ENCODE measurements at places on chromosomes 16 and 17.

DNA sequence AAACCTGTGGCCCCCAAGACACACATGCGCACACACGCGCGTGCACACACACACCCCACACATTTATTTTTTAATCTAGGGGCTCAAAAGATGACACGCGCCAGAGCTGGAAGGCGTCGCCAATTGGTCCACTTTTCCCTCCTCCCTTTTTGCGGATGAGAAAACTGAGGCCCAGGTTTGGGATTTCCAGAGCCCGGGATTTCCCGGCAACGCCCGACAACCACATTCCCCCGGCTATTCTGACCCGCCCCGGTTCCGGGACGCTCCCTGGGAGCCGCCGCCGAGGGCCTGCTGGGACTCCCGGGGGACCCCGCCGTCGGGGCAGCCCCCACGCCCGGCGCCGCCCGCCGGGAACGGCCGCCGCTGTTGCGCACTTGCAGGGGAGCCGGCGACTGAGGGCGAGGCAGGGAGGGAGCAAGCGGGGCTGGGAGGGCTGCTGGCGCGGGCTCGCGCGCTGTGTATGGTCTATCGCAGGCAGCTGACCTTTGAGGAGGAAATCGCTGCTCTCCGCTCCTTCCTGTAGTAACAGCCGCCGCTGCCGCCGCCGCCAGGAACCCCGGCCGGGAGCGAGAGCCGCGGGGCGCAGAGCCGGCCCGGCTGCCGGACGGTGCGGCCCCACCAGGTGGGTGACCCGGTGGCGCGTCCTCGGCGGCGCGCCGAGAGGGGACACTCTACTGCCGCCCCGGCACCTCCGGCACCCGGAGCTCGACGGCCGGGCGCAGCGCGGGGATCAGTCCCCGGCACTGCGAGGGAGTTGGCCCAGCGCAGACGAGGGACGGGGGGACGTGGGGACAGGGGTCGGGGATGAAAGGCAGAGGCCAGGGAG, at the start of gene STAT5A:
TSS of gene STAT5A (plus strand) at position 522 of the 826 bp plus-strand sequence. CDS start 914 bp downstream, outside the sequence.
- DNase-seq = no peak

DNA sequence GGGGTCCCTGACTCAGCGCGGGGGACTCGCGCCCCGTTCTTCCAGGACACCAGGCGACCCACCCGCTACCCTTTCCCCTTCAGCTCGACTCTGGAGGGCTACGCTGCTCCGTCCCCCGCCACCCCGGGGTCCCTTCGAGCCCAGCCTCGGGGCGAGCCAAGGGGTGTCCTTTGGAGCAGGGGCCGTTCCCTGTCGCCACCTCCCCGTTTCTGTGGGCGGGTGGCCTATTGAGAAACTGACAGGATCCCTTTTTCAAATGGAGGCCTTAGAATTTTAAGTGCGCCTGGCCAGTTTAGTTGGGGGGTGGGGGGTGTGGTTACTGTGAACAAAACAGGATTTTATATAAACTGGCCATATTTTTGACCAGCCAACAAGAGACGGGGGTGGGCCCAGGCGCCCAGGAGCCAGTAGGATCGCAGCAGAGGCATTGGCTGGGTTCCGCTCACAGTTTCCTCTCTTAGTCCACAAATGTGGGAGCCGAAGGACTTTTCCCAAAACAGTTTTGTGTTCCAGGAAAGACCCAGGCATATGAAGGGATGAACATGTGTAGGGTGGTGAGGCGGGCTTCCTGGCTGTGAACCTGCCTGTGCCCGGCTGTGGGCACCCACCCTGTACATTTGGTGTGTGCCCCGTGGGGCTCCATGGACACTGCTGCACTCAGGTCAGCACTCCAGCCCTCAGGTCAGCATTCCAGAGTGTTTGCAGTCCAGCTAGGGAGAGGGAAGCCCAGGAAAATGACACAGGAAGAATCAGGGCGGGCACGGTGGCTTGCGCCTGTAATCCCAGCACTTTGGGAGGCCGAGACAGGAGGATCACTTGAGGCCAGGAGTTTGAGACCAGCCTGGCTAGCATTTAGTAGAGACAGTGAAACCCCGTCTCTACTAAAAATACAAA, 722 bp upstream of the TIMP2 start:
- DNase-seq = no peak

GRCh38 chr16:66147291-66147690, 219.2 kb upstream of the CDH5 start:
- no peak for DNase-seq

DNA sequence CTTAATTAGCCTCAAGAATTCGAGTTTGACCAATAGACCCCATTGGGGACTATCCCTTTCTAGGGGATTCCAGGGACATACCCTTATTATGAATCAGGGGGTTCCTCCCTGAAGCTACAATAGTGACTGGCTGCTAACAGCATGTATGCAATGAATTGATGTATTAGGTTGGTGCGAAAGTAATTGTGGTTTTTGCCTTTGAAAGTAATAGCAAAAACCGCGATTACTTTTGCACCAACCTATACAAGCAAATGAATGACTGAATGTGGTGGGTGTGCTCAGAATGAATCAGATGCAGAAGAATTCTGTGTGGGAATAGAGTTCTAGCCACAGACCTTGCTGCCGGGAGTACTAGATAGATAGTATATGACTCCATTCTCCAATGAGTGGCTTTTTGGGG, 76.7 kb downstream of the HLF start:
- no peak for DNase-seq

DNA sequence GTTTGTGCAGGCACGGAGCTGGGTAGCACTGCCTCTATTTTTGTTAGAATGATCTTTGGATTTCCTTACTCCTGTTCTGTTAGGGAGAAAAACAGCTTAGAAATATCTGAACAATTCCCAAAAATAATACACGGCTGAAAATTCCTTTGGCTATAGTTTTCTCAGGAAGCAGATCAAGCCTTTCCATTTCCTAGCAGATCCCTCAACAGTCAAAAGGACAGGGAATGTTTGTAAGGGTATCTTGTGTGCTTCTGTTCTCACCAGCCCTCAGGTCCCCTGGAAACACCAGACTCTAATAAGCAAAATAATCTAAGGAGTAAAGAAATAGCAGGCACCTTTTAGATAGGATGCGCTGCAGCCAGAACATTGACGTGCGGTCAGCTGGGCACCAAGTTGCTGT, 30.5 kb upstream of the WSB1 start:
- DNase-seq = no peak

- DNase-seq = no peak
These were observed 56.1 kb upstream of the RBL2 start for GRCh38 chr16:53378138-53378537.

Data from cerebellar nuclear complex (tissue), 1 donor.